Eye (tissue), 1 donor: ENCODE measurements at places on chromosomes 2 and 18.

DNA sequence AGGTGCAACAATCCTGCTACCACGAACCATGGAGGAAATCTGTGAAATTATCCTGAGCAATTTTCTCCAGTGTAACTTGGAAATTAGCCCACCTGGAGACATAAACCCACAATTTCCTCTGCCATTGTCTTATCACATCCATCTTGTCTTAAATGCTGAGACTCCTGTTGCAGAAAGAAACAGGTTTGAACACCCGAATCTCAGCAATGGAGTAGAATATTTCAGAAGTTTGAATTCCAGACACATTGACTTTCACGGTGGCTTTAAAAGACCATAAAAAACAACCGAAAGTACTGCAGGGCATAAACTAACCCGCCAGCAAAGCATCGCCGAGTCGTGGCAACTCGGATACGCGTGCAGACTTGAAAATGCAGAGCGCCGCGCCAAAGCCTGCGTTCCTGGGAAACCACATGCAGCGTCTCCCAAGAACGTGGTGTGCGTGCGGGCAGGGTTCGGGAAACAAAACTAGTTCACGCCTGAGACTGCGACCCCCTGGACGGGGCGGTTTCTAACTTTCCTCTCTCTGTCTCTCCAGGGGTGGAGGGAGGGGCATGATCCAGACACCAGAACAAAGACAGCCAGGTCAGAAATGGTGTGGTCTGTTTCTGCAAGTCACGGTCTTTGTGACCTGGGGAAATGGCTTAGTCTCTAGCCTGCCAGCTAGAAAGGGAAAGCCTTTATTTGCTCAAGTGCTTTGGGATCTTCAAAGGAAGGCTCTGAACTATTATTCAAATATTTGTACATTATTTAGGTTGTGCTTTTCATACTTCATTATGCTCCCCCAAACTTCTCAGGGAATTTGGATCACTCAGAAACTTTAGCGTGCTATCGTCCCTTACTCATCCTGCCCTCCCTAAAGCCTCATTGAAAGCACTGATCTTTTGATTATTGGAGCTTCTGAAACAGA lies 26.9 kb upstream of the KCTD1 start:
- peak; percentile 82 for DNase-seq

DNA sequence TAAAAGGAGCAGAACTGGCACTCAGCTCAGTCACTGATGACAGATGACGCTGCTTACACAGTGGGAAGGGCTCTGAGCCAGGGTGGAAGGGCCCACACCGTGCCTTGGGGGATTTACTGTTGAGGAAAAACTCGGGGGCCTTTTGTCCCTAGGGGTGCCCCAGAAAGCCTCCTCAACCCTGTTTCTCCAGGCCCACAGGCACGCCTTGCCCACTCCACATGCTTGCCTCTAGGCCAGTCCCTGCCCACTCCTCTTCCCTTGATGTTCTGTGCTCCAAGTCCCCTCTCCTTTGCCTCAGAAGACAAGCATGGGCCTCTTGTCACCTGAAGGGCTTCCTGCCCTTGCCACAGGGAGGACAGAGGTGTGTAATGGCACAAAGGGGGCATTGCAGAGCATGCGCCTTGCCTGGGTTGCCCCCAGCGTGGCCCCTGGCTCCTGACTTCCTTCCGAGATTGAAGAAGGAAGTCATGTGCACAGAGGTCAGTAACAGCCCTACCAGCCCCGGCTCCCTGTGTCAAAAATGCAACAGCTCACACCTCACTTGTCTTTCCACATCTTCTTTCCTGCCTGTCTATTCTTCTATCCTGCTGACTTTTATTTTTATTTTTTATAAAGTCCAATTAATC lies 65.1 kb downstream of the LIPG start:
- no peak for DNase-seq

GRCh38 chr18:8097927-8098326 lies 511.3 kb upstream of the RAB12 start:
- no peak for DNase-seq

DNA sequence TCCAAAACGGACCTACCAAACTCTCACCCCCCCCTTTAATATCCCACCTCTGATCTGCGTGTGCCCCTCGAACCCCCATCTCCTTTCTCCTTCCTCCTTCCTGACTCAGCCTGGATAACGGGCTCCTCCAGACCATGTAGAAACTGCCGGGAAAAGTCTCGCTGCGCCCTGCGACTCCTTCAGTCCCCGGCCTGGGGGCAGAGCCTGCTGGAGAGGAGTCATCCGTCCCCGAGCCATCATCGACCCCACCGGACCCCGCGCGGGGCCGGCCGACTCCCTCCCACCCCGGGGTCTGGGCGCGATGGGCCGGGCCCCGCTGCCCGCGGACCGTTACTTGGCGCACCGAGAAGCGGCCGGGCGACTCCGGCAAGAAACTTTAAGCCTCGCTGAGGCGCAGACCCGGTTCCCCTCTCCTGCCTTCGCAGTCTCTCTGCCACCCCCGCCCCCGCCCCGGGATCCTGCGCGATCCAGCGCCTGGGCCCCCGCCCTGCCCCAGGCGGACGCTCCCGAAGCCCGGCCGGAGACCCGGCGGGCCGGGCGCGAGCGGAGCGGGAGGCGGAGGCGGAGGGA lies 3.4 kb downstream of the ZEB2 start:
- peak; percentile 82 for DNase-seq

- DNase-seq = no peak
Observed at GRCh38 chr2:208034503-208035140, 9.3 kb upstream of the PLEKHM3 start.

GRCh38 chr2:152335726-152336118 lies 748 bp downstream of the FMNL2 start:
- DNase-seq = no peak

DNA sequence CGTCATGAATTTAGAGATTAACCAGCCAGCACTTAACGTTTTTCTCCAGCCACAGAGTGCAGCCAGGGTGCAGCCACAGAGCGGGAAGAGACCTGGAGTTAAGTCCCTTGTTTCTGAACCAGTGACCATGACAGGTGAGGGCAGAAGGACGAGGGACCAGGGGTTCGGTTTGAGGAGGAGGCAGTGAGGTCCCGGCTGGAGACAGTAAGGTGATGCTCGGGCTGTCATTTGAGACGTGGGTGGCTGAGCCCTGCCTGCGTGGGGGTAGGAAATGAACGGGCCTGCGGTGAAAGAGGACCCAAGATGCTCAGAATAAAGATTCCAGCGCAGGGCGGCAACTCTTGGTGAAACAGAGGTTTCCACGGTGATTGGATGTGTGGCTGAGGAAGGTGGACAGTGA lies 205.9 kb downstream of the SNTG2 start:
- DNase-seq = no peak

DNA sequence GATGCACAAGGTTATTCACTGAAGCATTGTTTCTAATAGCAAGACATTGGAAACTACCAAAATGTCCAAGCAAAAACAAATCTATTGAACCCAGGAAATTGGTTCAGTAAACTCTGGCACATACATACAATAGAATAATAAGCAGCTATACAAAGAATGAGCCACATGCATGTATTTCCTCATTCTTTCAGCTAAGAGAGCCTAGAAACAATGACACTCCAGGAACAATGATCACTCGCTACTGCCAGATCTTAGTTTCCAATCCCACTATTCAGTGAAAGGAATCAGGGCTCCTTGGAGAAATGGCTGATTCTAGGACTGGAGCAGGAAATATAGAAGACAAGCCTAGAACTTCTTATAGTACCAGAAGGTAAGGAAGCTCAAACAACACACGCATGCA lies 221.9 kb upstream of the AGAP1 start:
- no peak for DNase-seq

DNA sequence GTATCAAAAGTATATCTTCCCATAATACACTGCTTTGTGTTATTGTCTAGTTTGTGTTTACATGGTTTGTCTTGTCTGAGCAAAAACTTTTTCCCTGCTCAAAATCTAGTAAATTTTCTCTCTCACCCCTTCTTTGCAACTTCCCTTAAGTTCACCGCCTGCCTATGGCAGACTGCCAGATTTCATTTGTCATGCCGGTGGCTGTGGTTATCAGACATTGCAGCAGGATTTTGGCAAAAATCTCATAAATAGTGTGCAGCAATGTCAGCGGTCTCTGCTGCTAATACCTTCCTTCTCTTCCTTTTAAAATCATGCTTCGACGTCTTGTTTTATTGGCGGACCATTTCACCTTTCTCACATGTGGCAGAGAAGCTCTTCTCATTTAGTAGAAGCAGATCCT lies 45.6 kb upstream of the TMEM178A start:
- DNase-seq = peak; percentile 38

GRCh38 chr18:79982736-79983135 lies 5.6 kb downstream of the TXNL4A start:
- DNase-seq = no peak
